ENCODE measurements at places on chromosomes 6 and 20.

DNA sequence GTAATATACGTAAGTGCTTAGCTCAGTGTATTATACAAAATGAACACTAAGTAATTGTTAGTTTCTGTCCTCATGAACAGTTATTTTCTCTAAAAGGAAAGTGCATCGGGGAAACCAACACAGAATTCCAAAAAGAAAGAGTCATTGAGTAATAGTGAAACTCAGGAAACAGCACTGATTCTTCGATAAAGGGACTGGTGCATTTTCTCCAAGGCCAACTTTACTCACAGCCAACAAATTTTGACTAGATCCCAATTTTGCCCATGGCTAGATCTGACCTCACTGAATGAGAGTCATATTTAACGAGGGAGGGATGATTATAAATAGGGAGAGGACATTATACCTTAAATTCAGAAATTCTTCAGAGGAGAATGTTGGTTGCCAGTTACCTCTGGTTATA, 390.9 kb upstream of the NRSN1 start:
- no peak for DNase-seq

DNA sequence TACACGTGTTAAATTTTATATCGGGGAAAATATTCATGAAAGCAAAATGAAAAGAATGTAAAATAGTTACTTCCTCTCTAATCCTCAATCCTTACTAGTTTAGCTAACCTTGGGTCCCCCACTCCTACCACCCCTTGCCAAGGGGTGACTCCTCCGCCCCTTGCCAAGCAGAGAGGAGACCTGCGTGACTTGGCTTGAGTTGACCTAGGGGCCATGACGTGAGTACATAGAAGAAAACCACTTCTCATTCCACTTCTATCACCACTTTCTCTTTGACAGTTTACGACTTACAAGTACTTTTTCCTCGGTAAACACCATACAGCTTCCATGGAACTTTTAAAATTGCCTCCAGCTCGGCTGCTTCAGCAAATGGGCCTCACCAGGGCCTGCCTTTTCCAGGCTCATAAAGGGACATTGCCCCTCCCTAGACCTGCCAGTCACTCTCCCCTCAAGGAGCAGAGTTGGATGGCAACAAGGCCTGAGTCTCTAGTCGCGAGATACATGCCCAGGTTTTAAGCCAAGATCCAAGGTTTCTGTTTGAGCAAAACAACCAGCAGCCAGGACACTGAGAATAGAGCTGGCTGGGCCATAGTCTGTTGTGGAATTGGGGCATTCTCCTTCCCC, 29.9 kb downstream of the SDCBP2 start:
- no peak for DNase-seq

GRCh38 chr20:61230166-61230565, 21.9 kb upstream of the CDH4 start:
- DNase-seq = no peak

- DNase-seq = no peak
Measured at GRCh38 chr6:38143191-38144150, 323.9 kb downstream of the ZFAND3 start.

DNA sequence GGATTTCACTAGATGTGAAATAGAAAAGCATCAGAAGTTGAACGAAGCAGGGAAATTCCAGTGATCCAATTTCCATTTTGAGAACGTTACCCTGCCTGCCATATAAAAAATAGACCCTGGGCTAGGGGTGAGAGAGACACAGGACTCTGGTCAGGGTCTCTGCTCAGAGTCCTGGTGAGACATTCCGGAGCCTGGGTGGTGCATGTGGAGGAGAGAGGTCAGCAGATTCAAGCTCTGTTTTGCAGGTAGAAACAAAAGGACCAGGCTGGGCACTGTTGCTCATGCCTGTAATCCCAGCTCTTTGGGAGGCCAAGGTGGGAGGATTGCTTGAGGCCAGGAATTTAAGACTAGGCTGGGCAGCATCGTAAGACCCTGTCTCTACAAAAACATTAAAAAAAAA, 17.9 kb downstream of the PKIG start:
- no peak for DNase-seq

- DNase-seq = no peak
Measured at GRCh38 chr6:91904586-91905164, 1317.8 kb upstream of the MAP3K7 start.

GRCh38 chr6:29834564-29835436, 7.2 kb downstream of the HLA-G start:
- peak; percentile 40 for DNase-seq

GRCh38 chr6:40389254-40389653, 197.9 kb downstream of the LRFN2 start:
- DNase-seq = no peak

GRCh38 chr6:157398151-157398550, 17.2 kb downstream of the ZDHHC14 start:
- DNase-seq = no peak

DNA sequence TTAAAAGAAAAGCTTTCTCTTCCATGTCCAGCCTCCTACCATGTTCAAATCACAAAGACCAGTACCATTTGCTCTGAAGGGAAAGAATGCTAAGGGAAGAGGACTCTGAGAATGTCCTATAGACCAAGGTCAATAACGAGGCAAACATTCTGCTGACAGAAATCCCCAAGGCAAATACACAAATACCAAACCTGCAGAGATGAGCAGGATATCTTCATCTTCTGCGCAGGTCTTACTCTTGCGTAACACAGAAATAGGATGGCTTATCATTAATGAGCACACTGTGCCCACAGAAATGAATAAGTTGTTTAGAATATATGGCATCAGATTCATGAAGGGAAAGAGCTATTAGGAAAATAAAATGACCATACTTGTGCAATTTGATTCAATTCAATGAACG, 137.3 kb downstream of the BTBD9 start:
- no peak for DNase-seq

GRCh38 chr20:37994512-37994911, 38.7 kb downstream of the TTI1 start:
- no peak for DNase-seq

- DNase-seq = no peak
Measured at GRCh38 chr6:71342772-71343171, 54.2 kb downstream of the OGFRL1 start.

GRCh38 chr6:36735110-36736071, 37.8 kb downstream of the RAB44 start:
- DNase-seq = no peak

DNA sequence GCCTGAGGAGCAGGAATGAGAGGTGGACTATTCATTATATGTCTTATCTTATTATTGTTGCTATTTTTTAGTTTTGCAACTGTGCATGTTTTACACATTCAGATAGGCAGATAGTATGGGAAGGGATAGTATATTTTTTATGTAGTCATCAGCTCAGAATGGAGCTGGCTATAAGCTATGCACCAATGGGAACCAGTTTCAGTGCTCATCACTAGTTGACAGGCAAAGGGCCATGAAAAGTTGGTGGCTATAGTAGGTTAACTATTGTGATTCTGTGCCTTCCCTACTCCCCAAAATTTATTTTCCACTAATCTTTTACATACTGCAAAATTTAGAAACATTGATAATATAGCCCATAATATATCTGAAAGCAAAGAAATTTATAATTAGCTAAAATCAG, 5.3 kb upstream of the UBD start:
- DNase-seq = no peak

- no peak for DNase-seq
Measured at GRCh38 chr20:44888226-44889103, 3.0 kb downstream of the YWHAB start.

DNA sequence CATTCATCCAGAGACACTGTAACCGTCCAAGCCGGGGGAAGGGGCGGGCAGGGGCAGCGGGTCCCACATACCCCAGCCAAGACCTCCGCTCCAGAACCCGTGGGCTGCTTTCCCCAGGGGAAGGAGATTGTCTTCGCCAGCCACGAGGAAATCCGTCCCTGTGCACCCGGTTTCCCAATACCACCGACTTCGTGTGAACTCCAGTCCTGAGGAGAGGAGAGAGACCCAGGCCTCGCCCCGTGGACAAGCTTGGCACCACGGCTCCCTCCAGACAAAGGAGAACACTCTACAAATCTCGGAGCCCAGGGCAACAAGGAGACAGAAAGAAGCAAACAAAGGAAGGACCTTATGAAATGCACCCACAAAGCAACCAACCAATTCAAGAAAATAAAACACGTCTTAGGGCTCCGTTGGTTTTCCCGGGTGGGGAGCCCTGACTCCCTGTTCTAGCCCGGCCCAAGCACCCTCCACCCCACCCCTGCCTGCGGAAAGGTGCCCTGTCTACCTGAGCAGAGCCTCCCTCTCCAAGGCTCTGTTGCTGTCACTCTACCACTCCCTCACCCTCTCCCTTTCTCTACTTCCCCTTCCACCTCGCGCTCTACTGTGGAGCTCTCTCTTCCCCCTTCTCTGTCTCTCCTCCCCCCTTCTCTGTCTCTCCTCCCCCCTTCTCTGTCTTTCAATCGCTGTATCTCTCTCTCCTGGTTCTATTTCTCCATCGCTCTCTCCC, 1382.8 kb upstream of the DEFB115 start:
- DNase-seq = no peak

GRCh38 chr20:11387189-11387754, 530.4 kb upstream of the BTBD3 start:
- no peak for DNase-seq

GRCh38 chr6:101878554-101879276, 485.2 kb downstream of the GRIK2 start:
- DNase-seq = no peak

DNA sequence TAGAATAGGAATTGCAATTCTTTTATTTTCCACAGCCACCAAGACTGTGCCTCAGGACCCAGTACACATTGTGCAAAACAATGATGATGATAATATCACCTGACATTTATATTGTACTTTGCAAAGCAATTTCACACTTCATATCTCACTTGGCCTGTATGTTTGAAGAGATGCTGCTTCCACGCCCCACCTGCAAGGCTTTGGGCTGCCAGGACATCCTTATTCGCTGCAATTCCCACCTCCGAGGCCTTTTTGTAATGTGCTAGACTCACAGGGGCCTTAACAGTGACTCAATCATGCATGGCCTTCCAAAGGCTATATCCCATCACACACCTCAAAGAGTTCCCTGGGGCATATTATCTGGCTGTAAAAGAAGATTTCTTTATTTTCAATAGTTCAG, 200.9 kb downstream of the MYLK4 start:
- DNase-seq = no peak

DNA sequence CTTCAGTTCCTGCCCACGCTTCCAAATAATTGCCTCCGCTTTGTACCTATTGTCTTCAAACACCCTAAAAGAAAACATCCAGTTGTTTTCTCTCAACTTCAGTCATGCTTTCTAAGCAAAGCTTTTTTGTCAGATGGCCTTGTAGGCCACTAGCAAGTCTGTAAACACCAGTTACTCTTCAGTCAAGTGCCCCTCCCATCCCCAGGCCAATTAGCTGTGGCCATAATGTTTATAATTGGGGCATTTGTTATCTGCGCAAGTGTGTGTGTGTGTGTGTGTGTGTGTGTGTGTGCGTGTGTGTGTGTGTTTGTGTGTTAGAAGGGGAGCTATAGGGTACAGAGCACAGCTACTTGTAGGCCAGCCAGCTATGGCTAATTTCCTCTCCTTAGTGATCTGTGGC, 272.4 kb upstream of the MARCKS start:
- no peak for DNase-seq

- no peak for DNase-seq
Measured at GRCh38 chr6:35728683-35729678, 7.9 kb upstream of the ARMC12 start.

DNA sequence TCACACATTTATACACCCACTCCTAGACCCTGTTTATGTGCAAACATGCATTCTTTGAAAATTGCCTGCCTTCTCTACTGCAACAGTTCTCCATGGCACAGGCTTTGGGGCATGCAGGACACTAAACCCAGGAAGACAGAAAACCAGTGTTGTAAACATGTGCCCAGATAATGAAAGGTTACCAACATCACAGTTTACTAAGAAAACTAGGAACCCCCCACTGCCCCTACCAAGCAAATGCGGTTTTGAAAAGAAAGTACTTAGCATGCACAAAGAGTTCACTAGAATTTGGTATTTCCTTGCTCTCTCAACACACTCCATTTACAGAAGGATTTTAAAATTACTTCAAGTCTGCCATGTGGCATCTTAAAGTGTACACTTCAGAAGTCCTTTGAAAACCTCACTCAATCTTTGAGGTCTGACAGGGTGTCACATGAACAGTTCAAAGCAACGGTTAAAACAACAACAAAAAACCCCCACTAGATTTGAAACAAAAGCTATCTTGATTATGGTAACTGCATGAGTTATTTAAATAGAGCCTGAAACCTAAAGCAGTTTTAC, 245.0 kb downstream of the GMPR start:
- no peak for DNase-seq

DNA sequence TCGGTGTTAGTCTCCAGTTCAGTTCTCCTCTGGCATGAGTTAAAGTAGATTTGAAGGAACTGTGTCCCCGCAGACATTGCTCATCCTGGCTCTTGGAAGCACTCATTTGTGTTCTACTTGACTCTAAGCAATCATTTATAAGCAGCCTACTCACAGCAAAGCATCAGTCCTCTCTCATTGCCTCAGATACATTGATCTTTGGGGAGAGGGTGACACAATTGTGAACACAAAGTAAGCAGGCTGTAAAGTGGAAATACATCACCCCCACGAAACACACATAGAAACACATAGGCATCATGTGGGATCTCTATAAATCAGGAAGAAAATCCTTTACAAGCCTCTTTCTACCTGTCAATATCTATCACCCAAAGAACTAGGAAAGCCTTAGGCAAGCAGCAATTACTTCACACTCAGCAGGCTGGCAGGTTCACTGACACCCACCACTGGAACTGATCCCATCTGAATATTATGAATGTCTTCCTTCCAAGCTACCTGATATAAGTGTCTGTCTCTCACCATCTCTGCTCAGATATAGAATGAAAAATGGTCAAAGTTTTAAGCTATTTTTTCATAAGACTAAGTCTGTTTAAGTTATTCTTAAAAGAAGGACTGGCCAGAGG, 675.8 kb downstream of the HACE1 start:
- DNase-seq = no peak

DNA sequence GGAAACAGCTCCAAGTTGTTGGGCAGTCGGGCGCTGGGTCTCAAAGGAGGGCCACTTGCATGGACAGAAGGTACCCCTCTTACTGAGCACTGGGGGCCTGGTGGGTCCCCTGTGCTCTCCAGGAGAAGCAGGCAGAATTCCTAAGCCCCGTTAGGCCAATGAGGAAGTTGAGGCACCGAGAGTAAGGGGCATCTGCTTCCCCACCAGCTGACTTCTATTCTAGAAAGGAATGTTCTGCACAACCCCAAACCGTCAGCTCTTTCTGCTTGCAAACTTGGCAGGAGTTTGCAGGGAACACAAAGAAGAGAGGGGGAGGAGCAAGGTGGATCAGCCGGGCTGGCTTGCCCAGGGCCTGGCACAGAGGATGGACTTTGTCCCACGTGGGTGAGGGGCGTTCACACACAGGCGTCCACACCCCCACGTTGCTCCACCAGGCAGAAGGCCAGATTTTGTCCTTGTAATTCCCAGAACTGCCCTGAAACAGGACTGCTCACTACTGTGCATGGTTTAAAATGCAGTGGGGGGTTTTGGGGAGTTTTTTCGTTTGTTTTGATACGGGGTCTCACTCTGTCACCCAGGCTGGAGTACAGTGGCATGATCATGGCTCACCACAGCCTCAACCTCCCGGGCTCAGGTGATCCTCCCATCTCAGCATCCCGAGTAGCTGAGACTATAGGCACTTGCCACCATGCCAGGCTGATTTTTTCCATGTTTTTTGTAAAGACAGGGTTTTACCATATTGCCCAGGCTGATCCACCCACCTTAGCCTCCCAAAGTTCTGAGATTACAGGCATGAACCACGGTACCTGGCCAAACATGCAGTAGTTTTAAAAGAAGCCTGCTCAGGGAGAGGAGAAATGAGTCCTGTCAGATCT, 93.3 kb downstream of the SNX5 start:
- DNase-seq = no peak
